Left lung (tissue), 14 donors: ENCODE measurements at places on chromosomes 6 and 20. TPM values are rescaled to one million over a fixed set of nuclear protein-coding genes. Genes with fewer than 3 reads are reported as not detected.
A peak's percentile ranks its signal among the peaks of the same experiment; 100 is the strongest.

SLC52A3 gene
- polyA plus RNA-seq = 0.39 TPM

GRCh38 chr20:4720977-4721349, 746 bp upstream of the PRND start:
- DNase-seq = no peak

COL20A1 gene
- polyA plus RNA-seq = 0.20 TPM

CGA gene
- polyA plus RNA-seq = 0.28 TPM

DNA sequence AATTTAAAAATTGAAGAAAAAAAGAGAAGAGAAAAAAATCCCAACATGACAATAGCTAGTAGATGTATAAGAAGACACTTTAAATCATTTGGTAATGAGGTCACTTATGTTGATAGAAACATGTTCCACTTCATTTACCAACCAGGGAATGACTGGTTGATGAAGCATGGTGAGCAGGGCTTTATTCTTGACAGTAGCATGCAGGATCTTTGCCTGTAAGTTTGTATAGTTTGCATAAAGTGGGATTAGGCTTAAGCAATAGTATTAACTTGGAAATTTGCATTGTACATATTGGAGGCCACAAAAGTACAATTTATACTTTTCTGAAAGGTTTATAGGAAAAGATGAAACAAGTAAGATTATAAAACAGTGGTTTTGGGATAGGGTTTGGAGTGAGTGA, 67.0 kb downstream of the NOX3 start:
- no peak for DNase-seq

DNA sequence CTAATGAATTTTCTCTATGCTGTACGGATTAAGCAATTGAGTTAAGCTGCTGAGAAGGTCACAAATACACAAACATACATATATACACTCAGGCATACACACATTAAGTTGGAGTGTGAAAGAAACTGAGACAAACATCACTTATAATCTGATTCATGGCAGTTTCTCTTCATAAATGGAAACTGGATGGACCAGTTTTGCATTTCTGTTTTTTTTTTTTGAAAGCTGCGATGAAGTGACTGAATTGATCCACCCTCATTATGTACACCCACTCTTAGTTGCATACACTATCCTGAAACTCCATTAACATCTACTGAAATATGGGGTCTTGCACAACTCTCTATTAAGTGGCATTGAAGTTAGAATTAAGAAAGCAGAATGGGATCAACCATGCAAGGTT, 32.9 kb upstream of the TENT5A start:
- peak; percentile 38 for DNase-seq

- no peak for DNase-seq
Observed at GRCh38 chr6:7282097-7282906, 30.7 kb downstream of the SSR1 start.

MUCL3 gene
- polyA plus RNA-seq = 0.10 TPM

HLA-DMB gene
- 11.4 TPM for polyA plus RNA-seq

GRCh38 chr6:105994118-105994590, 92.0 kb upstream of the PRDM1 start:
- no peak for DNase-seq

GRCh38 chr6:167581637-167582036, 245.1 kb upstream of the AFDN start:
- DNase-seq = no peak

DNA sequence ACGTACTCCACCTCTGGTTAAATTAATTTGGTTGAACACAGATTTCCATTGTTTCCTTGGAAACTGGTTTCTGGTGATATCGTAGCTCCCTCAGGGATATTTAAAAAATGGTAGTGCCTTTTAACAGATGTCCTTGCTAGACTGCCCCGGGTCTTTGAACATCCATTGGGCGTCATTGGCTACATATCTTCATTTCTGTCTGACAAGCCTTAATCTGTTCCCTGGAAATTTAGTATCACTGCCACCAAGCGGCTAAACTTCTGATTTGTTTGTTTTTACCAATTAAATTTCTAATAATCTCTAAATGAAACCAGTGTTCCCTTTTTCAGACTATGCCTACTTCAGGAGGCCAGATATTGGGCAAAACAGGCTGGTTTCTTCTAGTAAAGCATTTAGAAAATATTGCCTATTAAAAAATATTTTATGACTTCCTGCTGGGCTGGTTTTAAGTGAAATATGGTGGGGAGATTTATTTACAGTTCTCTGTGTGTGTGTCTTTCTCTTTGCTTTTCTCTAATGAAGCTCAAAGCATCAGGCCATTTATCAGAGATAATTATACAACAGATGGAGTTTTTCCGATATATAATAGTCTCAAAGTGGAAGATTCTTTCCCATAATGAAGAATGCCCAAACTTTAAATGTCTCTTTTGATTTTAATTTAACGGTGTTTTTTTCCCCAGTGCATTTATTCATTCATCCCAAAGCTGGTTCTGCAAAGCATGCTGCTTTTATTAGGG, 249.5 kb downstream of the ZFAND3 start:
- DNase-seq = no peak

SYCP2L gene
- 4.5 TPM for polyA plus RNA-seq

DNA sequence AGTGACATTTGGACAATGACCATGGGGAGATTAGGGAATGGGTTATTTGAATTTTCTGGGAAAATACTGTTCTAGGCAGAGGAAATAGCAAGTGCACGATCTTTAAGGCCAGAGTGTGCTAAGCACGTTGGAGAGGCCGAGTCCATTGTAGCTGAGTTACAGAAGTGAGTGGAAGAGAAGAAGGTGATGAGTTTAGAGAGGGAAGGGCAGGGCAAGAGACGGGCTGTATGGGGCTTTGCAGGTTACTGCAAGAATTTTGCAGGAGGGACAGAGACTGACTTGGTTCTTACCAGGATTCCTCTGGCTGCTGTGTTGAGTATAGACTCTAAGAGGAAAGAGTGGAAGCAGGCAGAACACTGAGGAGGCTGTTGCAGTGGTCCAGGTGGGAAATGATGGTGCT, 1.1 kb upstream of the NCOA3 start:
- DNase-seq = no peak

DNA sequence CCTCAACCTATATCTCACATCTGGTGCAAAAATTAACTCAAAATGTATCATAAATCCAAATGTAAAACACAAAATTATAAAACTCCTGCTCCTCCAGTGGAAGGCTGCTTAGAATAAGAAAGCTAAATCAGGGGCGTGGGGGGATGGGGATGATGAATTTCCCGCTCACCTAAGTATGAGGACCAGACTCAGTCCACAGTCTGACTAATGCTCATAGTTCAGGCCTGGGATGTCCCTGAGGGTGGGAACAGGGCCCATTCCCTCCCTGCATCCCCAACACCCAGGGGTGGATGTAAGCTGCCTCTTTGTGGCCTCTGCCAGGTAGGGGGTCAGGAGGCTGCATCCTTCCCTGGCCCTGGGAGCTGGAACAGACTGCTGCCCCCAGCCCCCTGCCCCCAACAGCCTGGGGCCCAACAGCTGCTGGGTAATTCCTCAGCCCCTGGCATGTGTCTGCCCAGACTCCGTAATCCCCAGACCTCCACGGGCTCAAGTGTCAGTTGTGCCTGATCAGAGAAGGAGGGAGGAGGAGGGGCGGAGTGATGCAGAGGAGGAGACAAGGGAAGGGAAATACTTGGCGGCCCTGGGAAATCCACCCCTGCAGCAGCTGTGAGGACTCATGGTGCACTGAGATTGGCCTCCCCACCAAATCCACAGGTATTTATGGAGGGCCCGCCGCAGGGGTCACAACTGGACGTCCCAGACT, 224.5 kb downstream of the PREX1 start:
- DNase-seq = no peak

- DNase-seq = no peak
Observed at GRCh38 chr20:24668384-24668702, 198.9 kb downstream of the SYNDIG1 start.

RHAG gene
- 2.0 TPM for polyA plus RNA-seq

GRCh38 chr6:131250122-131250521, 114.9 kb downstream of the AKAP7 start:
- peak; percentile 71 for DNase-seq

DNA sequence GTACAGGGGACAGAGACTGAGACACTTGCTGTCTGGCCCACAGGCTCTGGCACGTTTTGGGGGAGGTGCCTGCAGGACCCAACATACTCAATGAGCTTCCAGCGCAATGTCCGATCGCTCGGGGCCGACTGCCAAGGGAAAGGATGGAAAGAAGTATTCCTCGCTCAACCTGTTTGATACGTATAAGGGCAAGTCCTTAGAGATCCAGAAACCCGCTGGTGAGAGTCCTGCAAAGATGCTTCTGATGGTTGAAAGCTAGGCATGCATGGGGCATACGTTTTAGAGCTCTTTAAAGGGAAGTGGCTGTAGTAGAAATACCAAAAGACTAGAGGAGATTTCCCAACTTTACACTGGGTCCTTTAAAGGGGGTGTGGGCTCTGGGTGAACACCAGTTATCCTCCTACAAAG, 2.2 kb downstream of the PRRC2A start:
- DNase-seq = peak; percentile 46

GRCh38 chr6:150723857-150724256, 124.2 kb downstream of the PLEKHG1 start:
- no peak for DNase-seq

- DNase-seq = no peak
Observed at GRCh38 chr6:135084916-135085269, 30.3 kb upstream of the HBS1L start.

DNA sequence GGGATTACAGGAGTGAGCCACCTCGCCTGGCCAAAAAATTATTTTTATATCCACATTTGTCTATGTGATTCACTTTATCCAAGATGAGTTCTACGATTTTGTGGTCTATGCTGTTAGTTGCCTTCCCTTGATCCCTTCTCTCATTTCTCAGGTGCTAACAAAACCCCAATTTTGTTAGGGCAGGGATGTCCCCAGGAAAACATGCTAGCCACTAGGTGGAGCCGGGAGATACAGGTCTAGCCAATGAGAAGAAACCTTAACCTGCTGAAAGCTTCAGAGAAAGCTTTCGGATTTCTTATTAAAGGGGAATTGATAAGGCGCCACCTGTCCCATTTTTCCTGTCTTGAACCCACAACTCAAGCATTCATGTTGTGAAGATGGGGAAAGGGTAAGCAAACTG, 167.4 kb upstream of the OLIG3 start:
- no peak for DNase-seq

FOXQ1 gene
- 4.4 TPM for polyA plus RNA-seq

DNA sequence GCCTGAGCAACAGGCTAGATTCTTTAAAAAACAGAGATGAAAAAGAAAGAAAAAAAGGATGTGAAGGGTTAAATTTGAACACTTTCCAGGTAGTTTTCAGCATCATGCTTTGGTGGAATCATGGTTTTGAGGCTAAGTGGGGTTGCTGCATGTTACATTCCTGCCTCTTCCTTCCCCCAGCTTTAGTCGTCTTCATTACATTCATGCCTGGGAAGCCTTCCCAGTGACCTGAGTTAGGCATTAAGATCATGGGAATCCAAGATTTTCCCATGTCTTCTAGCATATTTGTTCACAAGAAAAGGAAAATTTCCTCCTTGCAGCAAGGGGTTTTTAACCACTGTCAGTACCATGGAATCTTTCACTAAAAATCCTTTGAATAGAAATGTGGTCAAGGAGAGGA, 12.0 kb downstream of the TPX2 start:
- no peak for DNase-seq

DNA sequence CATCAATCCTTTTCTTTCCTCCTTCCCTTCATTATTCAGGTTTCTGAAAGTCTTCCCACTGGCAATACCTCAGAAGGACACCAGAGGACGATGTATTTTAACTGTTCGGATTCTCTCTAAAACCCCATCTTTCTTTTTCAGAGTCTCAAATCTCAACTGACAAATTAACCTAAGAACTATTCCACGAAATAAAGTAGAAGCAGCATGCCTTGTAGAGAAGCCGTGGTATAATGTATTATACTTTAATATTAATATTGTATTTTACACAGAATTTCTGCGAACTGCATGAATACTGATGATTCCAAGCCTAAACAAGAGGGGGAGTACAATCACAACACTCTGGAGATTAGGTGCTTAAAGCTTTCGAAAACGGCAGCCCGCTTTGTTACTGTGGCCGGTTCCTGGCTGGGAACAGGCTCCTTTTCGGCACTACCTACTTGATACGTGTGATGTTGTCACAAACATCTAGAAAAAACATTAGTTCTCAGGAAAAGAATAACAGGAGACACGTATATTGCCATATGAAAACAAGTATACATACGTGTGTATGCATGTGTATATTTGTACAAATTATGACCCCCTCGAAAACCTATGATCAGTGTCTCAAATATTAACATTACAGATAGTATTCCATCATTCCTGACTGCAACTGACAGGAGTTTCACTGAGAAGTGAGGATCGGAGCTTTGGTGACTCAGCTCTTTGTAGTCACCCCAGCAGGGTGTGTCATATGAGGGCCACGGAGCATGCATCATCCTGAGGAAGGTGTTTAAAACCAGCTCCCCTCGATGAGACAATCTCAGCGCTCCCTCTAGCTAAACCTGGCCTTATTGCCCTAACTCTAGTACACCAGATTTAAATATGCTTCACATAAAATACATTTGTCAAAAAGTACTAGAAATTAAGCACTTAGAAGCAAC, 319.7 kb upstream of the TCF21 start:
- DNase-seq = peak; percentile 60

ZC3H12D gene
- 0.45 TPM for polyA plus RNA-seq

GRCh38 chr6:43763812-43764522, 6.0 kb upstream of the VEGFA start:
- DNase-seq = no peak

DNA sequence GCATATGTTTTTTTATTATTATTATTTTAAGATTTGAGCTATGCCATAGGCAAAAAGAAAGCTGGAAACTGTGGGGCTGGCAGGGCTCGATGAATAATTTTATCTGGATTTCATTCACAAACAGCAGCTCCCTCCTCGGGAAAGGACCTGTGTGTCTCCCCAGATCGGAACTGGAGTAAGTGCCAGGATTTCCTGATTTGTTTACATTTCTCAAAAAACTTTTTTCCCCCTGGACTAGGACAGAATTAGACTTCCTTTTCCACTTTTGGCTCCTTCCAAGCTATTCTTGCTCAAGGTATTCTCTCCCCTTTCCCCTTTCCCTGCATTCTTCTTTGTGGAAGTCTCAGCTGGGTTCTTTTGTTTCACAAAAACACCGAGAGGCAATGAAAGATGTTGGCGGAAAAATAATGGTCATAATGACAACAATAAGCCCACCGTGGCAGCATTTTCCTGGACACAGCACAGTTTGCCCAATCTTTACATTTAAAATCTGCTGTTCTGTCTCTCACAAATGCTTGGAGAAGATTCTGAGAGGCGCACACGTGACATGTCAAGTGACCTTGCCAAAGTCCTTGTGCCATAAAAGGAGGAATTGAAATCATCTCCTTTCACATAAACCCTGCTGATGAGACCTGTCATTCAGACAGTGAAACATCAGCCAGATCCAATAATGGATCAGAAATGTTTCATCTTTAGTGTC, 85.8 kb upstream of the PREP start:
- no peak for DNase-seq
